Activated naive CD8-positive, alpha-beta T cell treated with anti-CD3 and anti-CD28 coated beads, Interleukin-2, amount 50 U/mL, for 16 hours (primary cell): ENCODE measurements at places on chromosomes 11 and 22.

DNA sequence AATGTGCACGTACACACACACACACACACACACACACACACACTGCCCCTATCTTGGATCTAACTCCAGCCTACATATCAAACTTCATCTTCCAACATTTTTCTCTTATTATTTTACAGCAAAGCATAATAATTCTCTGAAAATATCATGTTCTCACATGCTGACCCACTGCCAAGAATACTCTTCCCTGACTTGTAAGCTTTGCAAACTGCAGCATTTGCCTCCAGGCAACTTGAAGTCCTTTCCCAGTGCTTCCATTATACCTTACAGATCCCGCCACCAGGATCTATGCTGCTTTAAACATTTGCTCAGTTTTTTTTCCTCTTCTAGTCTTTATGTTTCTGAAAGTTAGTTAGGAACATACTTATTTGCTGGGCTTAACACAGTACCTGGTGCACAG is 483.3 kb upstream of the ARHGAP42 start:
- no peak for DNase-seq

GRCh38 chr11:2745511-2745910 is 45.7 kb upstream of the KCNQ1OT1 start:
- DNase-seq: no peak

- DNase-seq: no peak
Measured at GRCh38 chr22:43109921-43110443, 568 bp upstream of the BIK start.

DNA sequence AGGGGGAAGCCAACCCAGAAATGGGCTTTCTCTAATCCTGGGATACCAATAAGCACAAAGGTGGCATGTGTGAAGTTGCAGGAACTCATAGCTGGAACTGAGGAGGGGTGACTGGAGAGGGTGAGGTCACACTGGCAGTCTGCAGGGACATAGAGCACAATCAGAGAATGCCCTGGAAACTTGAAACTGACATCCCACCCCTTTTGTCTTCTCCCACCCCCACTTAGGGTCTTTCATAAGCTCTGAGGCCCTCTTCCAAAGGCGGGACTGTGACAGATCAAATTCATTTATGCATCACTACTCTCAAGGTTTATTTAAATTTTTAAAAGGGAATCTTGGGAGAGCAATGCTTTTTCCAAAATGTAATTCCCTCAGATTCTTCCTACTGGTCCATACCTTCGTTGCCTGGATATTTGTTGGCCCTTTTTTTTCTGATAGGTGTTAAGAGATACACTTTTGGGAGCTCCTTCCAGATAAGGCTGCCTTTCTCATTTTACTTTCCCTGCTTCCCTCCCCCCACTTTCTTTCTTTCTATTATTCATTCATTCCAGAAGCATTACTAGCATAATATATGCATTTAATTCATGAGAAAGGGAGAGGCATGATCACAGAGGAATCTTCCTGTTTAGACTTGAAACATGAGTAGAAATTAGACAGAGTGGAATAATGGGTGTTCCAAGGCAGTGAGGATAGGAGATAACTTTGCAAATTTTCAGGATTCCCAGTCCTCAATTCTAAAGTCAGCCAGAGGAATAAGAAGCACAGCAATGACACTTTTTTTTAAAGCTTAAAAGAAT is 14.8 kb downstream of the OR51E2 start:
- DNase-seq: no peak

DNA sequence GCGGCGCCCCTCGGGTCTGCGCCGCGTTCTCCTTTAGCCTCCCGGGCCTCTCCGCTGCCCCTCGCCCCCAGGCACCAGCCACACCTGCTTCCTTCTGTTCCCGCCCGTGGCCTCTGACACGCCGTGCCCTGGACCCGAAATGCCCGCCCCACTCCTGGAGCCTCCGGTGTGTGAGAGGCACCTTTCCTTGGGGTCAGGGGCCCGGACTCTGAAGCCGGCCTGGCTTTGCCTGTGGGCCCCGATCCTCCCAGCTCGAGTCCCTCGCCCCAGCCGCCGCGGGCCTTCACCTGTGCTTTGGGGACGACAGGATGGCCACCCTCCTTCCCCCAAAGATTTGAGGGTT is 661 bp upstream of the CDPF1 start:
- no peak for DNase-seq

GRCh38 chr11:32935462-32936029 is 42.9 kb downstream of the QSER1 start:
- no peak for DNase-seq

DNA sequence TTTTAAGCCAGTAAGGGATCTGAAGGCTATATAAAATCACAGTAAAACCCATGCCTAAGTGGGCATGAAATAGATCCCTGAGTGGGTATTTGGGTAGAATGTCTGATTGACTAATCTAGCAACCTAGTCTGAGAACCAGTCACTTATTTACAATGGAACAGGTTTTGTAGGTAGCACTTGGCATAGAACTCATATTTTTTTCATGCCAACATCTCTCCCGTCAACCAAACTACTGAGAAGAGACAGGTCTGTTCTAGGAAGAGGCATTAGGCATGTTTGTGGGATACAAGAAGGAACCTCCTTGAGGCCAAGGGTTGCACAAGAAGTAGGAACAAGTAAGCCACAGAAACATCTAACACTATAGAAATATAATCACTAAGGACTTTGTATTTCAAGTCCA is 840.4 kb upstream of the TENM4 start:
- no peak for DNase-seq

- no peak for DNase-seq
Measured at GRCh38 chr11:539971-540481, 2.7 kb downstream of the LRRC56 start.

DNA sequence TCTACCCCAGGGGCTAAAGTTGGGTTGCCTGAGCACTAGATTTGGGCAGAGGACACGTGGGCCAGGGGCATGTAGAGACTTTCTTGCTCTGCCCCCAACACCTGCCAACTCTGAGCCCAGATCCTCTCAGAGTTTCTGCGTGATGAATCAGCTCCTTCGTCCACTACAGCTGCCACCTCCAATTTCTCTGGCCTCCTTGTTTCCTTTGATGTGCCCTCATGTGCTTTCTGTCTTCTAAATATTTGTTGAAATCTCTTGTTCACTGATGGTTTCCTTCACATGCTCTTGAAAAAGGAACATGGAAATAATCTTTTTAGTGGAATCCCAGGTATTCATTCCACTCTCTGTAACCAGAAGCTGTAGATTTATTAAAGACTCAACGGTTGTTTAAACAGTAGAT is 8.0 kb downstream of the IZUMO1R start:
- DNase-seq: no peak

DNA sequence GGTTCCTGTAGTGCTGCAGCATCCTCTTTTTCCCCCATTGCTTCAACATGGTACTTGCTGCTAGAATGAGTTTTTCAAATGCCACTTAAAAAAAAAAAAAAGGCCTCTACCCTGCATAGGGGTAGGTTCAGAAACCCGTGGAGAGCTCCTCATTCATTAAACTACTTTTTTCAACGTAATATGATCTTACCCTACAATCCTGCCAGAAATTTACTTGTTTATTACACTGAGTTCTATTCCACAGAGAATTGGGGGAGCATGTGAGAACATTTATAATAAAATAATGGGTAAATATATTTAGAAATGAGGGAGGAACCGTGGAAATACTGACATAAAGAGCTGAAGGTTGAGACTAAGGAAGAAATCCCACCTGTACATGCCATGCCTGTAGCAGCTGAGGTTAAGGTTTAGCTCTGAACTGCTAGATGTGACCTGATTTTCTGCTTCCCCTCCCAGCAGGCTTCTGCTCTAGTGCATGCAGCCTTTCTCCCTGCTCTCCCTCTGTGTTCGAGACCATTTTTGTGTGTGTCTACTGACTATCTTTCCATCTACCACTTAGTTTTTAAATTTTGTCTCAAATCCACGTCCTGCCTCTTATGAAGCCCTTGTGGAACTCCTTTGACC is 225.7 kb downstream of the DDX10 start:
- no peak for DNase-seq

- DNase-seq: no peak
Measured at GRCh38 chr11:106828976-106829375, 189.3 kb downstream of the GUCY1A2 start.

DNA sequence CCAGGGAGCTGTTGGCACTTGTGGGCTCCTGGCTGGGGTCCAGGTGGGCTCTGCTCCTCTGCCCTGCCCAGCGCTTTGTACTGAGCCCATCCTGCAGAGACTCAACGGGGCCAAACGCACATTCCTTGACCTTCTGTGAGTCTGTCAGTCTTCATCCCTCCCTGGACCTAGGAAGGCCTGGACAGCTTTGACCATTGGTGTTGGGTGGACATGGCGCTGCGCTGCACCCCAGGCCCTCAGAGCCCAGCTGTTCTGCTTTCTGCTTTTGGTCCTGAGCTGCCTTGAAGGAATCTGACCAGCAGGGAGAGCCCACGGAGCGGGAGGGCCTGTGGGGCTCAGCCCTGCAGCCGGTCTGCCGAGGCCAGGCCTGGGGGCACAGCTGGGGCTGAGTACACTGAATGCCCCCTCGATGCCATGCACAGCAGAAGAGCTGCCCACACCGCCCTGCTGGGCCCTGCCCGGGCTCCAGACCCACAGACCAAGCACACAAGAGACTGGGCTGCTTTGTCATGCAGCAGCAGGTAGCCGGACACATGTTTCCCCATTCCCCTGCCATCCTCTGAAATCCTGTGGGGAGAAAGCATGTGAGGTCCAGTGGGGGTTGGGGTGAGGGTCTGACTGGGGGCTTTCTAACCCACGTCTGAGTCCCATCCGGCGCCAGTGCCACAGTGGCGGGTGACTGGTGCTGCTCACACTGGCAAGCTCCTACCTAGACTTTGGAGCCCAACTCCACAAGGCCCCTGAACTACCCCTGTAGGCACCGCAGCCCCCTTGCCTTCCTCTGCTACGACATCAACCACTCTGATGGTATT is 24.1 kb upstream of the CCDC188 start:
- no peak for DNase-seq

DNA sequence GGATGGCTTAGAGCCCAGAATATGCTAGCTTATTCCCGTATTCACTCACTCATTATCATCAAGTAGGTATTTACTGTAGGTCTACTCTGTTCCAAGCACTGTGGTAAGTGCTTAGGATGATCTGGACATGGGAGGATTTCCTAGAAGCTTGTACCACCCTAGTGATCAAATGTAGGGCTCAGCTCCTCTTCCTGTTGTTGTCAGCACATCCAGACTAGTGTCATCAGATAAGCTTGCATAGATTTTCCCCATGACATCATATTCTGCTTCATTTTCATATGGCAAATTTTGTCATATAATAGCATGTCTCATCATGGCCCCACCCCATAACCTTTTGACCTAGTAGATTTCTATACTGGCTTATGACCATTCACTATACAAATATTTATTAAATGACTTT is 19.3 kb upstream of the NUCB2 start:
- no peak for DNase-seq

GRCh38 chr22:43152357-43153071 is 1.2 kb downstream of the TSPO start:
- DNase-seq: no peak

- no peak for DNase-seq
Measured at GRCh38 chr11:31106968-31107576, 262.5 kb downstream of the DCDC1 start.

- no peak for DNase-seq
Measured at GRCh38 chr22:18110194-18110953, at the start of gene TUBA8. TSS of gene TUBA8 (plus strand) at chr22:18110809. CDS start at chr22:18110866, 57 bp downstream.

DNA sequence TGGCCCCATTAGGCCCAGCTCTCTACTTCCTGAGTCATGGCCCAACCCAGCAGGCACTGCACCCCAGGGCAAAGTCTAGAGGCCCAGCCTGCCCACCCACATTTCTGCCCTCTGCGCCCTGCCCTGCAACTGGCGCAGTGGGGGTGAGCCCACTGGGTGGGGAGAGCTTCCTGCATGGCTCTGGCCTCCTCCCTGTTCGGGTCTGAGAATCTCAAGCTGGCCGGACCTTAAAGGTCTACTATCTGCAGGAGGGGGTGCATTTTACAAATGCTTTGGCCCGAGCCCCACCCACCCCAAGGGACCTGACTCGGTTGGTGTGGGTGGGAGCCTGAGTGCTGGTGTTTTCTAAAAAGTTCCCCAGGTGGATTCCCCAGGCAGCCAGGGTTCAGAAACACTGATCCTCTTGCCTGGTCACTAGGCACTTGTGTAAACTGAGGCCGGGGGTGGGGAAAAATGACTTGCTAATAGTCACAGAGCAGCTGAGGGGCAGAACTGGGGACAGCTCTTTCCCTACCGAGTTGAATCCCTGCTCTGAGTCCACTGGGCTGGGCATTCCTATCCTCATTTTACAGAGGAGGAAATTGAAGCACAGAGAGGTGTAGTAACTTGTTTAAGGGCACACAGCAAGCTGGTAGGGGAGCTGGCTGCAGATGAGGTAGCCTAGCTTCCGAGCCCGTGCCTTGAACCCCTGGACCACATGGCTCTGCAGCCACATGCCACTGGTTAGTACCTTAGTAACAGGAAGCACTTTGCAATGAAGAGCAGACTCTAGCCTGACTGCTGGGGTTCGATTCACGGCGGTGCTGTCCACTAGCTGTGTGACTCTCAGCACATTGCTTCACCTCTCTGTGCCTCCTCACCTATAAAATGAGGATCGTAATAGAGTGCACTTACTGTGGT is 36.3 kb downstream of the CD82 start:
- no peak for DNase-seq

DNA sequence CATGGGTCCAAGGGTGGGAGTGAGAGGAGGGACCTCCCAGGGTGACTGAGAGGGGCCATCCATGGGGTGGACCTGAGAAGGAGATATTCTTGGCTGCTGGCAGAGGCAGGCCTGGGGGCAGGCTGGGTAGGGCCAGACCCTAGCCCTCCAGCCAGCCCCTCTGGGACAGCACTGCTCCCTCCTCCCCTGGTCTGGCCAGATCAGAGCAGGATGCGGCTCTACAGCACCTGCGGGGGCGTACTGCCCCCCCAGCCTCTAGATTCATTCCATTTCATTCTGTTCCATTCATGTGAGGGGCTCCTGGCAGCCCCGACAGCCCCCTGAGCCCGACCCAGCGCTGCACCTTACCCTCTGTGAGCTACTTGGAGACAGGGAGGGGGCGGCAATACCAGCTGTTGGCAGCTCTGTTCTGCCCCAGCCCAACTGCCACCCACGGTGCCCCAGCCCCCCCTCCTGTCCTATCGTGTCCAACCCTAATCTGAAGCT is 34.3 kb upstream of the MYRF start:
- no peak for DNase-seq

- no peak for DNase-seq
Measured at GRCh38 chr11:124301548-124301947, 12.2 kb downstream of the OR8D1 start.

- DNase-seq: no peak
Measured at GRCh38 chr11:64202992-64203391, 3.5 kb upstream of the FERMT3 start.

DNA sequence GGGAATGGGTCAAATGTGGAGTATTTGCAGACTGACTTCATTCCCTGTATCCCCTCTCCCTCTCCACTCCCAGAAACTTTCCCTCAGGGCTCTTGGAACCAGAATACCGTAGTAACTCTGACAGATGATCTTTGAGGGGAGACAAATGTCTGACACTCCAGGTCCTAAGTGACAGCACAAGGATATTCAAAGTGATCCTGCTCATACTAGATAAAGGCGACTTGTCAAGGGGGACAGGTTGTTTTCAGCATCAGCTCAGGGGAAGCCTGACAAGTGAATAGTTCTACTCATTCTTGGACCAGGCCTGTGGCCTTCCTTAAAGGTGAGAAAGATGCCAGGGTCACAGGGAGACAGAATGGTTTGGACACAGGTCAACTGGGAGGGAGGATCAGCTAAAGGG is 92.8 kb downstream of the NXPE2 start:
- DNase-seq: no peak

GRCh38 chr11:63663809-63664208 is 7.4 kb downstream of the ATL3 start:
- DNase-seq: no peak

- DNase-seq: no peak
Measured at GRCh38 chr22:44385781-44386180, 73.0 kb upstream of the SHISAL1 start.
